ENCODE measurements at places on chromosomes 16 and 17.

DNA sequence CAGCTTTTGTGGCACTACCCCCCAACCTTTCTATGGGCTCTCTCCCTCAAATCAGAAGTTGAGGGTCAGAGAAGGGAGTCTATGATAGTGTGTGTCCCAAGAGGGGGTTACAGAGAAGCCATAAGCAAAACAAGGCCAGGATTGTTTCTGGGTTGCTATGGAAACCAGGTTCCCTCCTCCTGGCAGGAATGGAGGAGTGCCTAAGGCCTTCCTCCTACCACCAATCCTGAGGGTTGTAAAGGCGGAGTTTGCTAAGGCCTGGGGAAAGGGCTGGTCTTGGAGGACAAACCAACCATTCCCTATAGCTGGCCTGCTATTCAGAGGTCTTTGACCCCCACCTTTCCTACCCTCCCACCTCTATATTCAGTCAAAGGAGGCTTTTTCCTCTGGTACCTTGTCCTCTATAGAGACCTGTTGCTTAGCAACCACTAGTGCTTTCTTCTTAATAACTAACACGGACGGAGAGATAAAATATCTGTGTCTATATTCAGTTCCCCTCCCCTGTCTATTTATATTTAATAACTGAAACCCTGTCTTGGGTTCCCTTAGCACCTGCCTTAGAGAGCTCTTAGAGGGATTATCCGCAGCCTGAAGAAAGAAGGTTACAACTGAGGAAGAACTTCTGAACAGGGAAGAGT lies 43.4 kb downstream of the NEUROD2 start:
- no peak for DNase-seq

GRCh38 chr16:72785886-72786285 lies 262.0 kb downstream of the ZFHX3 start:
- no peak for DNase-seq

- DNase-seq = no peak
Observed at GRCh38 chr17:28216052-28216451, 102.9 kb upstream of the TMEM97 start.

GRCh38 chr16:27374804-27375425 lies 27.1 kb upstream of the IL21R start:
- no peak for DNase-seq

GRCh38 chr17:2215616-2216364 lies 87.8 kb downstream of the SMG6 start:
- no peak for DNase-seq

DNA sequence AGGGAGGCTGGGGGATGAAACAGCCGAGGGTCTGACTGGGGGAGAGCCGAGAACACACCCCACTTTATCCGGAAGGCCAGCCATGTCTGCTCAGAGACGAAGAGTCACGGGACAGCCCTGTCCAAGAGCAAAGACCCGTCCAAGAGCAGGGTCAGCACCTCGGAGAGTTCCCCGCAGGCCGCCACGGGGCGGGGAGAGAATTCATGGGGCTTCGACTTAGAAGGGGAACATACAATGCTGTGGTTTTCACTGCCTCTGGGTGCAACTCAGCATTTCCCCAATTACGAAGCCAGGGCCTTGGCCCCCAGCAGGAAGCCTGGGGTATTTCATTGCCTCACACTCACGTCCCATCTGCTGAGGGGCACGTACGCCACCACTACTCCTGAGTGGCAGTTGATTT lies 59.3 kb downstream of the JPH3 start:
- no peak for DNase-seq

GRCh38 chr17:8151641-8152111 lies 528 bp downstream of the PER1 start:
- no peak for DNase-seq

DNA sequence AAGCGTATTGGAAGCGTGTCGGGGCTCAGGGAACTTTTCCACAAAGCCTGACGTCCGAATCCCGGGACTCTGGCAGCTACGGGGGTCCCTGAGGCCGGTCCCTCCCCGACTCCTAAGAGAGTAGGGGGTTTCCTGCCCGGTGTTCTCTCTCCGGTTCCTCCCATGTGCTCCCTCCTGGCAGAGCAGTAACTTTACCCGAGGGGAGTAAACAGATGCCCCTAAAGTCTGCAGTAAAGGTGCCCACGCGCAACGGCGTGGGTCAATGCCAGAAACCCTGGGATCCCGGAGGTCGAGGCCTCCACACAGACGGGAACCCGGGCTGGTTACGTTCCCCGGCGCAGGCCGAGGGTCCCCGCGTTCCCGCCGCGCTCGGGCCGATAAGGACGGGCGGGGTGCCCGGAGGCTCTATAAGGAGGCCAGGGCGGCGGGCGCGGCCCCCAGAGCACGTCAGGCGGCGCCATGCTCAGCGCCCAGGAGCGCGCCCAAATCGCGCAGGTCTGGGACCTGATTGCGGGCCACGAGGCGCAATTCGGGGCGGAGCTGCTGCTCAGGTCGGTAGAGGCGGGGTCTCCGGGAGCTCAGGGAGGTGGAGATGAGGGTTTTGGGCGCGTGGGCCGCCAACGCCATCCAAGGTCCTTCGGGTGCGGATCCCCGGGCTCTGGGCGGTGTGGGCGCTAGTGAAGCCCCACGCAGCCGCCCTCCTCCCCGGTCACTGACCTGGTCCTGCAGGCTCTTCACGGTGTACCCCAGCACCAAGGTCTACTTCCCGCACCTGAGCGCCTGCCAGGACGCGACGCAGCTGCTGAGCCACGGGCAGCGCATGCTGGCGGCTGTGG lies at the start of gene HBM:
Gene HBM (plus strand): TSS at position 440 of the 836 bp plus-strand sequence. CDS start 20 bp downstream, at position 460.
- no peak for DNase-seq

GRCh38 chr17:35765086-35765710 lies 4.5 kb downstream of the C17orf50 start:
- DNase-seq = no peak

DNA sequence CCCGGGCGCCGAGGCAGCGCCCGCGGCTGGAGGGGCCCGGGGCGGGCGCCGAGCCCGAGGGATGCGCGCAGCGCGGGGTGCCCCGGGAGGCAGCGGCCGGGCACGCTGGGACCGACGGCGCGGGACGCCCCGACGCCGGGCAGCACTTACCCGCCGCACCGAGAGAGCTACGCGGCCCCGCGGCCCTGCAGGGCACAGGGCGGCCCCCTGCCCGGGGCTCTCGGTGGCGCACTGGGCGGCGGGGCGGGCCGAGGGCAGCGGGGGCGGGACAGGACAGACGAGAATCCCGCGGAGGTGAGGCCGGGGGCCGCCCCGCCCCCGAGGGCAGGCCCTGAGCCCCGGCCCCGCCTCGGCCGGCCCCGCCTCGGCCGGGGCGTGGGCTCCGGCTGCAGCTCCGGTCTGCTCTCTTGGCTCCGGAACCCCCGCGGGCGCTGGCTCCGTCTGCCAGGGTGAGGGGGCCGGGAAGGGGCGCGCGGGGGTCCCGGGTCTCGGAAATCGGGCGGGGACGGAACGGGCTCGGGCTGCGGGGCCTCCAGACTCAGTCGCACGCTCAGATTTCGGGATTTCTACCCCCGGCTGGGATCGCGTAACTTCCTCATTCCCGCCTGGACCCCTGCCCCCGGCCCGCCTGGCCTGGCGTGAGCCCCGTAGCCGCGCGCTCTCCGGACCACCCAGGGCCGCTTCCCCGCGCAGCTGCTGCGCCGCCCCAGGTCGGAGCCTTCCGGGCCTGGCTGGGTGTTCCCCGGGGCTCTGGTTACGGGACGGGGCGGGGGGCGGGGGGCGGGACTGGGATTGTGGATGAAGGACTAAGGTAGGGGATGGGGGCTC lies at the start of gene PLD2:
Gene PLD2 (plus strand): TSS at position 376 of the 828 bp plus-strand sequence. CDS start 621 bp downstream, outside the sequence.
- peak; percentile 28 for DNase-seq

DNA sequence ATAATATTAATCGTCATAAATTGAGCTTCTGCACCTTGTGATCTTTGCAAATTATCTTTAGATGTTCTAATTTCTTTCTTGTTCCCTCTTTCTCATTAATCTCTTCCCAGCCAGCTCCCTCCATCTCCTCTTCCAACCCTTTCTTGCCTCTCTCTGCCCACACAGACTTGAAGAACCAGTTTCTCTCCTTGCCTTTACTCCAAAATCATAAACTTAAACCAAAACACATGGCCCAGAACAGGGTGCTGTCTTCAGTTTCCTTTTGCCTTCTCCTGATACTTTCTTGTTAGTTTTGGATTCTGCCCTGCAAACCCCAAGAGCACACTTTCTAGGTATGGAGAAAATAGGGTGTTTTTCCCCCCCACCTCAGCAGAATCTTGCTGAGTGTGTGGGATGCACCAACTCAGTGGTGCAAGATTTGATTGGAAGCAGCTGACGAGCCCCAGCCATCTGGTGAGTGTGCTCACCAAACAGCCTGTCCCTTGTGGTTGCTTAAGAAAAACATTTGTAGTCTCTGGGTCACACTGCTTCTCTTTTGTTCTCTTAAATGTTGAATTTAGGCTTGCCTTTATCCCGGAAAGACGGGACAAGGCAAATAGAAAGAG lies 175.8 kb upstream of the MAF start:
- DNase-seq = no peak

DNA sequence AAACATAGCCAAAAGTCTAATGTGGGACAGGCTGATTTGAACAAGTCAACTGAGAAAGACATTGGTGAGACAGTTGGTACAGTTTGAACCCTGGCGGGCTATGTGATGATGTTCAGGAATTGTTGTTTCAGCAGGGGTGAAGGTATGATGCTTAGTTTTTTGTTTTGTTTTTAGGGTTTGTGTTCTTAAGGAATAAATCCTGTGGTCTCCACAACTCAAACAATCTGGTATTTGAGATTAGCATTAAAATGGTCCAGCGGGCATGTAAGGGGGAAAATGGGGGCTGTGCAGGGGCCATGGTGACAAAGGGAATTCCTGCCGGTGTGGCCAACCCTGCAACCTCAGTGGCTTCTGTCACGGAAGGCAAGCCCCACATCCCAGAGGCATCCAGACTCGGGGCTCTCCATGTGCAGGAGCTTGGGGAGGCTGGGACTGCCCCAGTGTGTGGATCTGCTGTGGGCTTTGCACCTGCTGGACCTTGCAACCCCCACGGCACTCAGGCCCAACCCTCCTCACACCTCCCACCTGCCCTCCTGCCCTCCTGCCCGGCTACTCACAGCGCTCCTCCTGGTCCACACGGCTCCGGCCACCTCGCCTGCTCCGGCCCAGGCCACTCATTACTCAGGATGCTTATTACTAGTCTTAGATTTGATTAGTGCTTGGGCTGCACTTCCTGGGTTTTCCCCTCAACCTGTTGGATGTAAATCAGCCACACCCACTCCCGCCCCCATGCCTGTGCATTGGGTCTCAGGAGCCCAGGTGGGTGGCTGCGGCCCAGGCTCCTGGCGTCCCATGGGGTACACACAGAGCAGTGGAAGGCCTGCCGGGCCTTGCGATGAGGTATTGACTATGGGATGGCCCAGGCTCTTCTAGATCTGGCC lies at the start of gene TNFRSF13B:
Gene TNFRSF13B (minus strand): TSS at position 661 of the 881 bp plus-strand sequence. CDS start 43 bp downstream, at position 618.
- no peak for DNase-seq

DNA sequence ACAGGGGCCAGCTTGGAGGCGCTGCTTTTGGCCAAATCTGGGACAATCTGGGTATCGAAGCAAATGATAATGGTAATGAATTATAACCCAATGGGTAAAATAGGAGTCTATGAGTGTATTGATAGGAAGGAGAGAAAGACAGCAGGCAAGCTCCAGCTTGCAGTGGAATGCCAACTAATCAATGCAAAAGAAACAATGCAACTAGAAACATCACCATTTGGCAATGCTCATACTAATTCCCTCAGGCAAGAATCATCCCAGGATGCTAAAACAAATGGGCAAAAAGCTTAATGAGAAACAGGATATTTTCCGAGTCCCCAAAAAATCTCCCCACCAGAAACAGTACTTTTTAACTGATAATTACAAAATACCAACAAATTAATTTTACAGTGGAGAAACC lies 64.7 kb downstream of the ADCY9 start:
- DNase-seq = no peak
